ENCODE measurements at places on chromosomes 6 and 20. TPM values are rescaled to one million over a fixed set of nuclear protein-coding genes. Genes with fewer than 3 reads are reported as not detected.

Gene MARCKS
- total RNA-seq = not detected

DNA sequence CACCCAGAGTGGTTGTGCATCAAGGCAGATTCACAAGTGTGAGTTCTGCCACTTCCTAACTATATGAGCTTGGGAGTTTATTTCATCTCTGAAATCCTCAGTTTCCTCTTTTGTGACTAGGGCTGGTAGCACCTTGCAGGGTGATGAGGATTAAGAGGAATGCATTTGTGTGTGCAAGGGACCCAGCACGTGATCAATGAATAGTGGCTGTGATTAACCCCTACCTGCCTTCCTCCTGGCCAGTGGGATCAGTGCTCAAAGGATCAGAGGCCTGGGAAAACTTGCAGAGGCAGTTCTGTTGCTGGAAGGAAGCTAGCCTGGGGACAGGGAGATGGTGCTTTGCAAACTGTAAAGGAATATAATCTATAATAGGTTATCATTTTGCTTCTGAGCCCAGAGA lies 7.3 kb downstream of the SDC4 start:
- peaks cover 42% of the 10 kb centered on the region for H3K4me1 ChIP-seq
- H3K27me3 ChIP-seq = no peaks in the 10 kb centered on the region

DNA sequence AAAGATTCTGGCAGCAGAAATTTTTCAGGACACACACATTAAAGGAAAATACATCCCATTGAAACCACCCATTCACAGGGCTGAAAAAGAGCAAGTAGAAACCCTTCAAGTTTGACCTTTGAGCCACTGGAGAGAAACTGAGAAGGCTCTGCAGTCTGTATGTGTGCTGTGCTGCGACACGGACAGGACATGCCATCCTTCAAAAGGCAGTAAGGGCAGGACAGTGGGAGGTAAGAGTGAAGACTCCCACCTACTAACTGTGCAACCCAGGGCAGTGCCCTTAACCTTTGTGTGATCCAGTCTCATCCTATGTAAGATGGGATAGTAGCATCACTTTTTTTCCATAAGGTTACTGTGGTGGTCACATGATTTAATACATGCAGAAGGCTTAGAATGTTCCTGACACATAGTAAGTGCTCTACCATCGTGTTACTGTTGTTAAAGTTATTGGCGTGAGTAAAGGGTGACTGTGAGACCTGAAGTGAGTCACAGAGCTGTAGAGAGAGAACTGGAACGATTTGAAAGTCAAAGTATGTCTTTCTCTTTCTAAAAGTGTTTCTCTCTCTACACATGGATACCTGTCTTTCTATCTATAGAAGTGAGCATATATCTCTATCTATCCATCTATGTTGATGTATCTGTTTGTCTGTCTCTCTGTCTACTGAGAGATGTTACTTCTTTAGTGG lies 153.7 kb upstream of the OLIG3 start:
- no peak overlapping the region for H3K27ac ChIP-seq
- no peak overlapping the region for H3K4me3 ChIP-seq
- DNase-seq = no peak
- peaks cover 11% of the 10 kb centered on the region for H3K27me3 ChIP-seq
- no peaks in the 10 kb centered on the region for H3K36me3 ChIP-seq

- peaks cover 47% of the 10 kb centered on the region for H3K4me1 ChIP-seq
- DNase-seq = no peak
- H3K27me3 ChIP-seq = no peaks in the 10 kb centered on the region
Measured at GRCh38 chr6:130140084-130140483, 82.7 kb downstream of the SAMD3 start.

DNA sequence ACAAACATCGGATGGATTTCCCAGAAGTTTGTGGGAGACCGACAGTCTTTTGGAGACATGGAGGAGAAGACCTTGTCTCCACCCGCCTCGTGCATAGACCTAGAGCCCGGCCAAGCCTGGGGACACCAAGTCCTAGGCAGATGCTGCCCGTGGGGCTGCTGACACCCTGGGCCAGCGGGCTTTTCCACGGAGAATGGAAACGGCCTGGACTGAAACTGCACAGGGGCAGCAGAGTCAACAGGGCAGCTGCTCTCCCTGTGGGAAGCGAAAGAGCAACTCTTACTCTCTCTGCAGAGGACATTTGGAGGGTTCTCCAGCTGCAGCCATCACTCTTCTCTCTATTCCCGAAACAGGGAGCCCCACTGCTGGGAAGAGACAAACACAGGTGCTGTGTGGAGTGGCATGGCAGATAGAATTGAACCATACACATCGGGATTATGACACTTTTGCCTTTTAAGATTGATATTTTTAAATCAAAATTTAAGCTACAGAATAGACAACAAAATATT lies 401.2 kb downstream of the THBS2 start:
- peaks cover 6% of the 10 kb centered on the region for H3K4me1 ChIP-seq
- H3K27me3 ChIP-seq = no peaks in the 10 kb centered on the region
- DNase-seq = no peak
- H3K4me3 ChIP-seq = no peak overlapping the region
